Activated CD4-positive, alpha-beta T cell treated with anti-CD3 and anti-CD28 coated beads, Interleukin-2, amount 10 ng/mL, durations not matched to agents 7 days and 5 days (primary cell): ENCODE measurements at places on chromosomes 3 and 15.

- no peaks in the 10 kb centered on the region for H3K36me3 ChIP-seq
- no peak overlapping the region for H3K27ac ChIP-seq
- peaks cover 2% of the 10 kb centered on the region for H3K4me1 ChIP-seq
- no peak overlapping the region for H3K4me3 ChIP-seq
- H3K27me3 ChIP-seq = peaks cover 4% of the 10 kb centered on the region
These were observed 129.5 kb downstream of the ST8SIA2 start for GRCh38 chr15:92523176-92523575.

GRCh38 chr15:56042982-56043980 lies 49.9 kb upstream of the NEDD4 start:
- peak overlapping the region; percentile 89 for H3K27ac ChIP-seq
- H3K4me3 ChIP-seq = peak overlapping the region; percentile 35
- DNase-seq = peak; percentile 70
- peaks cover 7% of the 10 kb centered on the region for H3K27me3 ChIP-seq
- peaks cover 37% of the 10 kb centered on the region for H3K4me1 ChIP-seq

- H3K36me3 ChIP-seq = no peaks in the 10 kb centered on the region
- no peak overlapping the region for H3K27ac ChIP-seq
- DNase-seq = no peak
- H3K27me3 ChIP-seq = no peaks in the 10 kb centered on the region
These were observed 176.2 kb downstream of the P3H2 start for GRCh38 chr3:189944285-189945145.

GRCh38 chr3:67245545-67245944 lies 247.4 kb downstream of the KBTBD8 start:
- no peak overlapping the region for H3K27ac ChIP-seq
- H3K27me3 ChIP-seq = peaks cover 5% of the 10 kb centered on the region
- no peak for DNase-seq
- no peaks in the 10 kb centered on the region for H3K36me3 ChIP-seq
- no peak overlapping the region for H3K4me3 ChIP-seq

DNA sequence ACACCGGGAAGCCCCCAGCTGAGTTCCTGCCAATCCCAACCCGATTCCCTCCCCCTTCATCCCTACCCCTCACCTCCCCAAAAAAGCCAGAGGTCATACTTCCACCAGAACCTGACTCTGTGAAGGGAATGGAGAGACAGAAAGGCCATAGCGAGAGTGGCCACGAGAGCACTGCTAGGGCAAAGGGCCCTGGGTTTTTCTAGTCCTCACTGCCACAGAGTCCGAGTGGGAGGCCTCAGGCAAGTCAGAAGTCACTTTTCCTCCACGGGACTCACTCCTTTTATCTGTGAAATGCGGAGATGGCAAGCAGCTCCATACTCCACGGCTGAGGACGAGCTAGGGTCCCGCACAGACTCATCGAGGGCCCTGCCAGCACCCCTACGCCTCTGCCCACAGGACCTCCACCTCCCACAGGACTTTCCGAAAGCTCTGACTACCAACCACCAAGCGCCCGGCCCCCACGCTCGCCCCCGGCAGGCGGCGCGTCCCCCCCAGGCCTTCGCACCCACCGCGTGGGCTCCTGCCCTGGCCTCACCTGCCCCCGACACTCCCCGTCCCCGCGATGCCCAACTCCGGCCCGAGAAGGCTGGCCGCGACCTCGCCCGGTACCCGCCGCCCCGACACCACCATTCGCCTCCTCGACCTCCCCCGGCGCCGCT lies 792 bp downstream of the ATP13A3 start:
- peaks cover 42% of the 10 kb centered on the region for H3K36me3 ChIP-seq
- H3K27ac ChIP-seq = peak overlapping the region; percentile 96
- H3K4me1 ChIP-seq = peaks cover 62% of the 10 kb centered on the region
- DNase-seq = peak; percentile 31
- H3K27me3 ChIP-seq = no peaks in the 10 kb centered on the region

DNA sequence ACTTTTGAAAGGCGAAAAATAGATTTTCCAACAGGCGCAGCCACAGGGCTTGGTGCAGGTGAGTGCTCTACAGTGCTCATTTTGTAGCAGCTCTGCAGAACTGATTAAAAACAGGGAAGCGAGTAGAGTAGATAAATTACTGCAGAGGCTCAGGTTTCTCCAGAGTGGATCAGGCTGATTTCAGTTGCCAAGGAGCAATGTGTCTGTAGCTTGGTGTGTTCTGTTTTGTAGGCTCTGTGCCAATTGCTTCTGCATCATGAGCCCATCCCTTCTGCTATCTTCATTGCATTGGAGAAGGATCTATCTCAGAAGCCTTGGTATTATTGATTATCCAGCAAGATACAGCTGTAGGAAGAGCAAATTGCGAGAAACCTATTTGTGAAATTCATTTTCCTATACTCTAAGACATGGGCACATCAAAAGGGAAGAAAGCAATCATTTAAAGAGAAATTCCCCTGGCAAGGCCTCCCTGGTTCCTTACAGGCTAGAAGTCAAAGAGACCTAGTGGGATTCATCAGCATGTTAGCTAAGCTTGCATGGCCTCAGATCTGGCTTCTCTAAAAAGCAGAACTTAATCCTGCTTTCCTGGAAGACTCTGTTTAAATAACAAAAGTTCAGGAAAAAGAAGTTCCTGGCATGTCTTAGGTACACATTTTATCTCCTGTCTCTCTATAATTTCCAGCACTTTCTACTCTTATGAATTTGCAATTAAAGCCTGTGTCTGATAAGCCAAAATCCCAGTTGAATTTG lies 432.4 kb upstream of the ATP10A start:
- no peak overlapping the region for H3K4me3 ChIP-seq
- no peak for DNase-seq
- H3K36me3 ChIP-seq = no peaks in the 10 kb centered on the region

DNA sequence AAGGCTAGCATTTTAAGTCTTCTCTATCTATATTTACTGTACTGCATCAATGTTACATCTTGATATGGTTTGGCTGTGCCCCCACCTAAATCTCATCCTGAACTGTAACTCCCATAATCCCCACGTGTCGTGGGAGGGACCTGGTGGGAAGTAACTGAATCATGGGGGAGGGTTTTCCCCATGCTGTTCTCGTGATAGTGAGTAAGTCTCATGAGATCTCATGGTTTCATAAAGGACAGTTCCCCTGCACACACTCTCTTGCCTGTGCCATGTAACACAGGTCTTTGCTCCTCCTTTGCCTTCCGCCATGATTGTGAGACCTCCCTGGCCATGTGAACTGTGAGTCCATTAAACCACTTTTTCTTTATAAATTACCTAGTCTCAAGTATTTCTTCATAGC lies 161.5 kb downstream of the TBC1D5 start:
- H3K27ac ChIP-seq = no peak overlapping the region
- H3K4me1 ChIP-seq = peaks cover 8% of the 10 kb centered on the region
- H3K27me3 ChIP-seq = no peaks in the 10 kb centered on the region
- H3K4me3 ChIP-seq = no peak overlapping the region

DNA sequence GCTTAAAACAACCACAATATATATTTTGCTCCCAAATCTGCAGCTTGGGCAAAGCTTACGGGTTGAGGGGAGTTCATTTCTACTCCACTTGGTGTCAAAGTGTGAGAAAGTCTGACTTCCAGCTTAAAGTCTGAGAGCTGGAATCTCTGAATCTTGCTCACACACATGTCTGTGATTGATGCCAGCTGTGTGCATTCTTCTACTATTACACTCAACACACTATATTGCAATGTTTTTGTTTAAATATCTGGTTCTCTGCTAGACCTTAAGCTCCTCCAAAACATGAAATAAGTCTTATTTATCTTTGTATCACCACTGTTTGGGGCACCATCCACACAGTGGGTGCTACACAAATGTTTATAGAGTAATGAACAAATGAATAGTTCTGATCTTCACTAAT lies 36.7 kb upstream of the SECISBP2L start:
- no peak overlapping the region for H3K27ac ChIP-seq
- DNase-seq = no peak
- no peaks in the 10 kb centered on the region for H3K4me1 ChIP-seq

GRCh38 chr3:167330993-167331785 lies 48.9 kb downstream of the ZBBX start:
- H3K4me1 ChIP-seq = no peaks in the 10 kb centered on the region
- no peak for DNase-seq
- no peak overlapping the region for H3K27ac ChIP-seq

DNA sequence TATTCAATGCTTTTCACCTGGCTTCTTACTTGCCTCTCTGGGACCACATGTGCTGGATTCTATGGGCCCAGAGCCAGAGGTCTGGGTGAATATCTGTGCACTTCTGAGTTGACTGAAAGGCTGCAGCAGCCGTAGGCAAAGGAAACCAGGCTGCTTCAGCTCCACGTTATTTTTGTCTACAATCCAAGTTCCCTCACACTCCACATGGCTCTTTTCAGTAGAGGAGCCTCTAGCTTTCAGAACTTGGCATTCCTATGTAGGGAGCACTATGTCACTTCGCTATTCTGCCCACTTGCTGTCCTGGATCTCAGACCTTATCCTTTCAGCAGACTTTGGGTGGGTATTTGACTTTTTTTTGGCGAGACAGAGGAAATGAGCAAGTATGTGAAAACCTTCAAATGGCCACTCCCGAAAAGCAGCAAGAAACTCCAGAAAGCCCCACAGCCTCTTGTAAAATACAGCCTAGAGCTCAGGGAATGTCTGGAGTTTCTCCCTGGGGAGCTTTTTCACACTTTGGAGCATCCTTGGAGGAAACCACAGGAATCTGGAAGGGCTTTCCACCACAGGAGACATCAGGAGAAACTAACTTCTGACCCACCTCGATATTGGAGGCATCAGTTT lies 80.9 kb downstream of the DUT start:
- H3K27me3 ChIP-seq = no peaks in the 10 kb centered on the region
- H3K4me3 ChIP-seq = no peak overlapping the region
- no peaks in the 10 kb centered on the region for H3K36me3 ChIP-seq
- no peak for DNase-seq
- no peaks in the 10 kb centered on the region for H3K4me1 ChIP-seq

- H3K36me3 ChIP-seq = no peaks in the 10 kb centered on the region
- H3K4me1 ChIP-seq = no peaks in the 10 kb centered on the region
- H3K27ac ChIP-seq = no peak overlapping the region
- H3K4me3 ChIP-seq = no peak overlapping the region
These were observed 37.1 kb downstream of the TJP1 start for GRCh38 chr15:29785136-29785535.

- H3K4me3 ChIP-seq = peak overlapping the region; percentile 97
- peaks cover 15% of the 10 kb centered on the region for H3K36me3 ChIP-seq
- DNase-seq = no peak
- H3K27me3 ChIP-seq = no peaks in the 10 kb centered on the region
These were observed 830 bp downstream of the MAP2K5 start for GRCh38 chr15:67543348-67543718.

- no peak overlapping the region for H3K27ac ChIP-seq
- no peaks in the 10 kb centered on the region for H3K4me1 ChIP-seq
- no peak for DNase-seq
- peaks cover 2% of the 10 kb centered on the region for H3K27me3 ChIP-seq
- H3K36me3 ChIP-seq = no peaks in the 10 kb centered on the region
- no peak overlapping the region for H3K4me3 ChIP-seq
These were observed 57.2 kb downstream of the EFCAB12 start for GRCh38 chr3:129371041-129371826.

- no peak overlapping the region for H3K4me3 ChIP-seq
- H3K27me3 ChIP-seq = no peaks in the 10 kb centered on the region
- DNase-seq = no peak
These were observed 36.3 kb upstream of the FBXL22 start for GRCh38 chr15:63560741-63561448.

GRCh38 chr3:63467392-63467791 lies 185.1 kb upstream of the SNTN start:
- H3K27me3 ChIP-seq = no peaks in the 10 kb centered on the region
- no peaks in the 10 kb centered on the region for H3K36me3 ChIP-seq
- H3K4me1 ChIP-seq = no peaks in the 10 kb centered on the region
- H3K27ac ChIP-seq = no peak overlapping the region

- no peaks in the 10 kb centered on the region for H3K4me1 ChIP-seq
- H3K27me3 ChIP-seq = no peaks in the 10 kb centered on the region
- H3K27ac ChIP-seq = no peak overlapping the region
- peak; percentile 70 for DNase-seq
These were observed 7.1 kb downstream of the CELF6 start for GRCh38 chr15:72312605-72313447.

DNA sequence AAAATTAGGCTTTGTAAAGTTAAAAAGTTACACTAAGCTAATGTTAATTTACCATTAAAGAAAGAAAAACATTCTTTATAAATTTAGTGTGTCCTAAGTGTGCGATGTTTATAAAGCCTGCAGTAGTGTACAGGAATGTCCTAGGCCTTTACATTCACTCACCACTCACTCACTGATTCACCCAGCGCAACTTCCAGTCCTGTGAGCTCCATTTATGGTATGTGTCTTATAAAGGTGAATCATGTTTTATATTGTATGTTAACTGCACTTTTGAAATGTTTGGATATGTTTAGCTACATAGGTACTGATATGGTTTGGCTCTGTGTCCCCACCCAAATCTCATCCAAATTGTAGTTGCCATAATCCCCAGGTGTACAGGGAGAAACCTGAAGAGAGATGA lies 549.7 kb upstream of the EPHA6 start:
- no peaks in the 10 kb centered on the region for H3K4me1 ChIP-seq
- no peak overlapping the region for H3K27ac ChIP-seq
- no peaks in the 10 kb centered on the region for H3K36me3 ChIP-seq
- DNase-seq = no peak
- H3K4me3 ChIP-seq = no peak overlapping the region

- H3K27me3 ChIP-seq = peaks cover 47% of the 10 kb centered on the region
- no peaks in the 10 kb centered on the region for H3K36me3 ChIP-seq
- H3K27ac ChIP-seq = no peak overlapping the region
- no peak overlapping the region for H3K4me3 ChIP-seq
- no peaks in the 10 kb centered on the region for H3K4me1 ChIP-seq
These were observed 160.0 kb downstream of the FRMD5 start for GRCh38 chr15:44034933-44035624.

DNA sequence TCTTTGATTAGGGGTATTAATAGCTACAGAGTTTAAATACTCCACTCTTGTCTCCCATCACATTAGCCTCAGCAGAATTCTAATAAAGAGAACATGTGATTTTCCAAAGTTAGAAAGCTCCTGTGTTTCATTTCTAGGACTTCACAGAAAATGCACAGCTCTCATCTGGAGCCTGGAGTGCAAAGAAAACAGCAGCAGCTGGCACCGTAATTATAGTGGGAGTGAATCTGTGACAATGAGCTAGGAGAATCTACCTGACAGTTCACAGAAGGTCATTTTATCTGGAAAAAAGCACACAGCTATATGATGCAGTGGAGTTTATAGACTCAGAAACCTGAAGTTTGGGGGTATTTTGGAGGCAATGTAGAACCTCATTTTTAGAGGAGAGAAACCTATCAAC lies 5.4 kb upstream of the TRIM59 start:
- H3K27ac ChIP-seq = no peak overlapping the region
- no peak for DNase-seq
- H3K36me3 ChIP-seq = peaks cover 6% of the 10 kb centered on the region
- H3K4me3 ChIP-seq = no peak overlapping the region

- H3K27ac ChIP-seq = peak overlapping the region; percentile 96
- peak overlapping the region; percentile 64 for H3K4me3 ChIP-seq
- peaks cover 3% of the 10 kb centered on the region for H3K36me3 ChIP-seq
- DNase-seq = peak; percentile 83
These were observed 13.5 kb upstream of the ZNF592 start for GRCh38 chr15:84734794-84735479.

- H3K27ac ChIP-seq = no peak overlapping the region
- H3K4me1 ChIP-seq = no peaks in the 10 kb centered on the region
- peaks cover 17% of the 10 kb centered on the region for H3K27me3 ChIP-seq
- no peak overlapping the region for H3K4me3 ChIP-seq
- DNase-seq = no peak
These were observed 31.1 kb downstream of the TMEM212 start for GRCh38 chr3:171874251-171874681.
